ENCODE measurements at places on chromosomes 3 and 15. TPM values are rescaled to one million over a fixed set of nuclear protein-coding genes. Genes with fewer than 3 reads are reported as not detected.

Gene FAIM
- 7.2 TPM for polyA plus RNA-seq

DNA sequence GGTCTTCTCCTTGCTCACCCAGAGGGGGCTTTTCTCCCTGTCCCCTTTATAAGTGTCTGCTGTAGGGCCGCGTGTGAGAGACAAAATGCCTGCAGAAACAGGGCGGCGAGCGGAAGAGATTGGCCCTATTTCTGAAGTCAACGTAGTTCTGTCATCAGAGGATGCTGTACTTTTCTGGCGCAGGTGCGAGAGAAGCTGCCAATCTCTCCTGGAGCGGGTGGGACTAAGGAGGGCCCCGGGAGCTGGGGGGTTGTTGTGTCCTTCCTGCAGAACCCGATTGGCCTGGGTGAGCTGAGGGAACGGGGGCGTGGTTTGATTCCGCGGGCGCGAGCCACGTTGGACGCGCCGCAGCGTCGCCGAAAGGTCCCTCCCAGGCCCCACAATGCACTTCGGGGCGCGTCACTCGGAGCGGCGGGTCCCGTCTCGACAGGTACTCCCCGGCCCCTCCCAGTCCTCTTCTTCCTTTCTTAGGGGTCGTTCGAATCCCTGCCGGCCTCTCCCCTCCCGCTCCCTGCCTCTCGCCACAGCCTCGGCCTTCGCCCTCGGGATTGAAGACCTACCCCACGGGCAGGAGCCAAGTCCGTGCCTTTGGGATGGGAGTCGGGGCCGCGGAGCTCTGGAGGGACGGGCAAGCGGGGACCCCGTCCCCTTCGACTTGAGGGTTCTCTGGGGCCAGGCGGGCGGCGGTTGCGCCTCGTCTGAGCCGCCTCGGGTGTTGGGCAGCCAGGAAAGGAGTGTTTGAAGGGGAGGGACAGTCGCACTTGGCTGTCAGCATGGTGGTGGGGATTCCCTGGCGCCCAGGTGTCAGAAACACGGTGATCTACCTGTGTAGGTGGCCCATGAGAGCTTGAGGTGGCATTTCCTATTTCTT is at the start of gene SEC22A:
Gene SEC22A (plus strand): TSS at position 387 of the 871 bp plus-strand sequence. CDS start 7,275 bp downstream, outside the sequence.
- peak; percentile 96 for DNase-seq

DNA sequence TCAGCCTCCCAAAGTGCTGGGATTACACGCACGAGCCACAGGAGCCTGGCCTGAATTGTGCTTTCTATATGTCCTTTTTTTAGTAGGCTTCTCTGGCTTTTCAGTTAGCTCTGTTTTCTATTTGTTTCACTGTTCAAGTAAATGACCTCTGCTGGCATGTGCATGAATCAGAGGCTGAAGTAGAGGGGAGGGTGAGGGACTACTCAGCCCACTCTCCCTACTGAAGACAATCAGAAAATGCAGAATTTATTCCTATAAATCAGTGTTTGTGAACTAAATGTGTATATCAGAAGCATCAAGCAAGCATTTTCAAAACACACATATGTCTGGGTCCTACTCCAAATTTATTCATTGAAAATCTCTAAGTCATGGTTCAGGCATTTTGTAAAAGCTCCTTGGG is 45.0 kb downstream of the ZMAT3 start:
- DNase-seq, result no peak

DNA sequence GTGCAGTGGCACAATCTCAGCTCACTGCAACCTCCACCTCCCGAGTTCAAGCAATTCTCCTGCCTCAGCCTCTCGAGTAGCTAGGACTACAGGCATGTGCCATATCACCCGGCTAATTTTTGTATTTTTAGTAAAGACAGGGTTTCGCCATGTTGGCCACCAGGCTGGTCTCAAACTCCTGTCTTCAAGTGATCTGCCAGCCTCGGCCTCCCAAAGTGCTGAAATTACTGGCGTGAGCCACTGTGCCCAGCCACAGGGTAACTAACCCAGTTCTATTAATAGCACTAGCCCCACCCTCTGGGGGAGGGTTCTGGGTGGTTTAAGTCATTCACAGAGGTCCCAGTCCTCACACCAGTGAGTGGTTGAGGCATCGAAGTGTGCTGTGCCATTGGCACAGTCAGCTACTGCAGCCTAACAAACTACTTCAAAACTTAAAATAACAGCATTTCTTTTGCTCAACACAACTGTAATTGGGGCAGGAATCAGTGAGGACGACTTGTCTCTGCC is 44.0 kb downstream of the RHCG start:
- no peak for DNase-seq

DNA sequence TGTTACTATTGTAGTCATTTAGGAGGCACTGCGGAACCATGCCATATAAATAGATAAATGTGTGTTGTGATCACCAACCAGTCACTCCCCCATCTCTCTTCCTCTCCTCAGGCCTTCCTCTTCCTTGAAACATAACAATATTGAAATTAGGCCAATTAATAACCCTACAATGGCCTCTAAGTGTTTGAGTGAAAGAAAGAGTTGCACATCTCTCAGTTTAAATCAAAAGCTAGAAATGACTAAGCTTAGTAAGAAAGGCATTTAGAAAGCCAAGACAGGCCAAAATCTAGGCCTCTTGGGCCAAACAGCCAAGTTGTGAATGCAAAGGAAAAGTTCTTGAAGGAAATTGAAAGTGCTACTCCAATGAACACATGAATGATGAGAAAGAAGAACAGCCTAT is 8.1 kb upstream of the DNASE1L3 start:
- no peak for DNase-seq

- DNase-seq, result no peak
Measured at GRCh38 chr3:120048355-120049041, 45.7 kb downstream of the GSK3B start.

Gene STAC
- not detected for polyA plus RNA-seq

DNA sequence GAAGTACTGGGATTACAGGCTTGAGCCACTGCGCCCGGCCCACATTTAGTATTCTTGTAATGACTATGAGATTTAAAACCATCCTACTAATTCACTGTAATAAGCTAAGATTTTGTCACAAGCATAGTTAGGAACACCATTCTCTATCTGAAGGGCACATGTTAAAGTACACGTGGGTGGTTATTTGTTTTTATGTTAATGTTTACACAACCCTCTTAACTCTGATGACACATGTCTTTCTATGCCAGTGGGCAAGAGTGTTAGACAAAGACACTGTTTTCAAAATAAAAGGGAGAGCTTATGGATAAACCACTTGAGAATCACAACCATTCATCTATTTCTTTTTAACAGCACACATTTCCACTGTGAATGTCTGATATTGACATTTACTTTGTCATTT is 537.6 kb upstream of the IL12A start:
- no peak for DNase-seq
